ENCODE measurements at places on chromosomes 4 and X.

DNA sequence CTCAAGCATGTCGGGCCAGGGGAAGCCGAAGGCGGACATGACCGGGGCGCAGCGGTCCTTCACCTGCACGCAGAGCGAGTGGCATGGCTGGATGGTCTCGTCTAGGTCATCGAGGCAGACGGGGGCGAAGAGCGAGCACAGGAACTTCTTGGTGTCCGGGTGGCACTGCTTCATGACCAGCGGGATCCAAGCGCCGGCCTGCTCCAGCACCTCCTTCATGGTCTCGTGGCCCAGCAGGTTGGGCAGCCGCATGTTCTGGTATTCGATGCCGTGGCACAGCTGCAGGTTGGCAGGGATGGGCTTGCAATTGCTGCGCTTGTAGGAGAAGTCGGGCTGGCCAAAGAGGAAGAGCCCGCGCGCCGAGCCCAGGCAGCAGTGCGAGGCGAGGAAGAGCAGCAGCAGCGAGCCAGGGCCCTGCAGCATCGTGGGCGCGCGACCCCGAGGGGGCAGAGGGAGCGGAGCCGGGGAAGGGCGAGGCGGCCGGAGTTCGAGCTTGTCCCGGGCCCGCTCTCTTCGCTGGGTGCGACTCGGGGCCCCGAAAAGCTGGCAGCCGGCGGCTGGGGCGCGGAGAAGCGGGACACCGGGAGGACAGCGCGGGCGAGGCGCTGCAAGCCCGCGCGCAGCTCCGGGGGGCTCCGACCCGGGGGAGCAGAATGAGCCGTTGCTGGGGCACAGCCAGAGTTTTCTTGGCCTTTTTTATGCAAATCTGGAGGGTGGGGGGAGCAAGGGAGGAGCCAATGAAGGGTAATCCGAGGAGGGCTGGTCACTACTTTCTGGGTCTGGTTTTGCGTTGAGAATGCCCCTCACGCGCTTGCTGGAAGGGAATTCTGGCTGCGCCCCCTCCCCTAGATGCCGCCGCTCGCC lies at the start of gene SFRP2:
Gene SFRP2, minus strand, starts transcription at position 671 of the 864 bp plus-strand sequence. Its CDS starts 248 bp downstream, at position 423.
- peak; percentile 27 for DNase-seq

DNA sequence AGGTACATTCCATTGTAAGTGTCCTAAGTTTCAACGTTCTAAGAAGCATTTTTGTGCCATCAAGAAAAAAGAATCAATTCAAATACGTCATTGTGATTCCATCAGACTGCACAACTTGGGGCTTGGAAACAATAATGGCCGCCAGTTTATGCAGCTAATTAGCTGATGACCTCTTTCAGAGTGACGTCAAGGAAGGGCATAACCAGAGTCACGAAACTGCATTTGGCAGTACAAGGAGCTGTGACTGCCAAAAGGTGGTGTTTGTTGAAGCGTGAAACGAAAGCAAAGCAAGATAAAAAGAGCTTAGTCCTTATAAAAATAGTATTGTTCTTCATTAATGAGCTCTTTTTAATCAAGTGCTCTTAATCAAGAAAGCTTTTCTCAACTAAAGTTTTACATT lies 81.1 kb upstream of the SH3RF1 start:
- no peak for DNase-seq

GRCh38 chr4:56130606-56131155 lies 181.9 kb downstream of the CEP135 start:
- peak; percentile 46 for DNase-seq

DNA sequence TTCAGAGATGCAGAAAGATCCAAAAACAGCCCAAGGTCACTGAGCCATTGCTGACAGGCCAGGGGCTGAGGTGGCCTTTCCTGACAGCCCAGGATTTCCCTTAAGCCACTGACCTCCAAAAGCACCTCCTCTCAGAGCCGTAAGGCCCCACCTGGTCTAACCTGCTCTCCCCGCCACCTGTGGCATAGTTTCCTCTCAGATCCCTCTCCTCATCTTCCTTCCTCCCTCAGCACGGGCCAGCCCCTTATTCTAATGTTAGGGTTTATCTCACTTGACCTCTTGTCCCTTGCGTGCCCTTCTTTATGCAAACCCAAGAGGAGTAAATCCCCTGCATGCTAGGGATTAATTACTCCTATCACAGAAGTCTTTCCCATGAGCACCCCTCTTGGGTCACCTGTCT lies 113.0 kb downstream of the RBM47 start:
- no peak for DNase-seq

DNA sequence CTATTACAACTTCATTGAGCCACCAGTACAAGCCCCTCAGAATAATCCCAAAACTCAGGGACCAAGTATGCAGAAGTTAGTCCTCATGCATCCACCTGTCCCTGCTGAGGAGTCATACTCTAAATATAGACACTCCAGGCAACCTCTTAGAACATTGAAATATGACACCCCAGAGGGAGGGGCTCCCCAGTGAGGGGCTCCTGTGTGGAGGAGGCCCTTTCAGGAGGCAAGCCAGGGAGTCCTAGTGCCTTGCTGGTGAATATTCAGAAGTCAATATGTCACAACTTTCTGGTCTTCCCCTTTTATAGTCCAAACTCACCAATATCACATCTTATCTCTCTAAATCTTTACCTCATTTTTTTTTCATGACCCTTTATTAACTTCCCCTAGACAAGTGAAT lies 1.6 kb upstream of the ARMCX6 start:
- no peak for DNase-seq

GRCh38 chr4:186752325-186752724 lies 28.7 kb upstream of the FAT1 start:
- no peak for DNase-seq

GRCh38 chr4:155692361-155692760 lies 25.7 kb downstream of the GUCY1A1 start:
- DNase-seq = no peak

DNA sequence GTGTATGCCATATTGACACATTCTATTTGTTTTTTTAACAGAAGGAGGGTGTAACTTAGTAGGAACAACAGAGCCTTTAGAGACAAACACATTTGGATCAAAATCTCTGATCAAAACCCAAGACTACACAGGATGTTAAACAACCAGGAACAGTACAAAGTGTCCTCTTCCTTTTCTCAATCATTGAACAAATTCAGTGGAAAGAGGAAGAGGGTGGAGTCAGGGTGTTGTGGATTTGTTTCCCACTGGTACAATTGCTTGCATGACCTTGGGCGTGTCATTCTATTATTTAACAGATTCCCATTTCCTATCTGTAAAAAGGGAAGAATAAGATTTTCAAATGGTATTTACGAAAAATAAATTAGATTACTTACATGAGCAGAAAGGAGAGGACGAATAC lies 1162.8 kb upstream of the PRKX start:
- no peak for DNase-seq

- no peak for DNase-seq
Measured at GRCh38 chrX:41664375-41664901, 24.3 kb upstream of the GPR34 start.

- DNase-seq = peak; percentile 53
Measured at GRCh38 chr4:105605493-105605892, 53.1 kb downstream of the ARHGEF38 start.

GRCh38 chrX:9786798-9787635 lies 788 bp downstream of the SHROOM2 start:
- no peak for DNase-seq

DNA sequence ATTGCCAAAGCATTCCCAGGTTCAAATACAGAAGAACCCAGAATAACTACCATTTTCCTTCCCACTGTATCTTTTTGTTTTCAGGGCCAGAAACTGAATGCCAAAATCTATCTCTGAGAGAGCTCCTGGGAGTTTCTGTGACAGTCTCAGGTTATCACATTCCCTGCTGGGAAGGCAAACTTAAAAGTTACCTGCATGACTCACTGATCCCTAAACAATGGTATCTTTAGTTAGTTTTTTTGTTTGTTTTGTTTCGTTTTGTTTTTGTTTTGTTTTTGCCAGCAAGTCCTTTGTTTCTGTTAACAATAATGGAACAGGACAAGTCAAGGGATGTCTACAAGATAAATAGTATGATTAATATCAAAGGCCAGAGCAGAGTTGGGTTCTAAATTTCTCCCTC lies 34.3 kb downstream of the PAPSS1 start:
- DNase-seq = no peak

DNA sequence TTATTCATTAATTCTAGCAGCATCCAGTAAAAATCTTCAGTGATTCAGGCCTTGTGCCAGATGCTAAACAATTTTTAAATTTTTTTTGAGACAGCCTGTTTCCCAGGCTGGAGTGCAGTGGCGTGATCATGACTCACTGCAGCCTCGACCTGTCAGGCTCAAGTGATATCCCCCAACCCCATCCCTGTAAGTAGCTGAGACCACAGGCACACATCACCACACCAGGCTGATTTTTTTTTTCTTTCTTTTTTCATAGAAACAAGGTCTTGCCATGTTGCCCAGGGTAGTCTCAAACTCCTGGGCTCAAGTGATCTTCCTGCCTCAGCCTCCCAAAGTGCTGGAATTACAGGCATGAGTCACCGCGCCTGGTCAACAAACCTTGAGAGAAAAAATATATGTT lies 705.5 kb downstream of the ARAP2 start:
- DNase-seq = peak; percentile 1

DNA sequence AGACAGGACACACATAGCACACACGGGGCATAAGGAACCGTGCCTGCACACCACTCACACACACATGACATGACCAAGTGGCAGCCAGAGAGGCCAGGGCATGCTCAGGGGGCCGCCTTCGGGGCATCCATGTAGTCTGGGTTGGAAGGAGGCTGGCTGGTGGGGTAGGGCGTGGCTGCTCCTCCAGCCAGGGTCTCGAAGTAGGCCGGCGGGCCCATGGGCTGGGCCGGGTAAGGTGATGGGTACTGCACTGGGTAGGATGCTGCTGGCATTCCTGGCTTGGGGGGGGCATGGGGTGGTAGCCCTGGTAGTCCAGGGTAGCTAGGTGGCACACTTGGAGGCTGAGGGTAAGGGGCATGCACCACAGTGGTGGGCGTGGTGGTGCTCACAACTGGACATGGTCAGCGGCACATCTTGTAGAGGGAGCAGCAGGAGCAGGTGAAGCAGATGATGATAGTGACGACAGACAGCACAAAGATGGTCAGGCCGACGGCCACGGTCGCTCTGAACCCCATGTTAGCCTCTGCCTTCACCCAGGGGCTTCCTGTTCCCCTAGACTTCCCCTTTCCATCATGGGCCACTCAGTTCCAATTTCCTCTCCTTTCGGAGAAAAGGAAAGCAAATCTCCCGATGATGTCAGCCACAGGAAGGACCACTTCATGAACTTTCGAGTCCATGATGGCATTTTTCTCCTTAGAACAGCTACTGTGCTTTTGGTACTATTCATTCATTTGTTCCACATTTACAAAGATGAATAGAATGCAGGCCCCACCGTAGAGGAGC lies 10.9 kb upstream of the DDX3X start:
- no peak for DNase-seq

- no peak for DNase-seq
Measured at GRCh38 chr4:2388429-2389182, 29.8 kb downstream of the ZFYVE28 start.

DNA sequence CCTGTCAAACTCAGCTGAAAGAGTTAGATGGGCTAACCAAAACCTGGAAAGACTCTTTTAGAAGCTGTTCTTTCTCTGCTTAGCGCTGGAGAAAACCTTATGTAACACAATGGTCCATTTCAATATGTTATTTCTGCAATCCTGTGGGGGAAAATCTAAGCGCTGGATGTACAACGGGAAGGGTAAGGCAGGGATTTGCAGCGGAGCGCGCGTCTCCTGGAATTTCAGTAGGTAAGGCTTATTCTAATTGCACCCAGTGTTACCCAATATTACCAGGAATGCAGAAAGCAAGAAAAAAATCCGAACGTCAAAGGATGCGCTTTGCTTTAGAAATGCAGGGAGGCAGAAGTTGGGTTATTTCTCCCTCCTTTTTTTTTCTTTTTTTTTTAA lies 2.0 kb downstream of the HS3ST1 start:
- peak; percentile 12 for DNase-seq

- no peak for DNase-seq
Measured at GRCh38 chr4:13328591-13328990, 155.5 kb downstream of the RAB28 start.

DNA sequence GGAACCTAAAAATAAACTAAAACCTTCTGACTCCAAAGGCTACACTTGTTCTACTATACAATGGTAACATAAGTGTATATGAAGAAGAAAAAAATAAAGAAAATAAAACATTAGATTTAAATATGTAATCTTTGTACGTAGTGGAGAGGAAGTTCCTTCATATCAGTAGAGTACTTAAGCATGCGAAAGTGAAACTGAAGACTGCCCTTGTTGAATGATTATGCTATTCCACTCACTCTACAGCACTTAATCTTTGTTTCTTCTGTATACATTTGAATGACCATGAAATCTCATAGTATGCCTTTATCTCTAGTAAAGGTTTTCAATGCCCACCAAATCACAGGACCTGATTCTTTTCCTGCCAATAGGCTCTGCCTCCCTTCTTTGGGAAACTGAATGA lies 78.9 kb downstream of the NDST3 start:
- DNase-seq = no peak

- peak; percentile 85 for DNase-seq
Measured at GRCh38 chr4:38368613-38369012, 295.4 kb upstream of the KLF3 start.

- DNase-seq = no peak
Measured at GRCh38 chr4:116561768-116562167, 523.6 kb downstream of the TRAM1L1 start.

DNA sequence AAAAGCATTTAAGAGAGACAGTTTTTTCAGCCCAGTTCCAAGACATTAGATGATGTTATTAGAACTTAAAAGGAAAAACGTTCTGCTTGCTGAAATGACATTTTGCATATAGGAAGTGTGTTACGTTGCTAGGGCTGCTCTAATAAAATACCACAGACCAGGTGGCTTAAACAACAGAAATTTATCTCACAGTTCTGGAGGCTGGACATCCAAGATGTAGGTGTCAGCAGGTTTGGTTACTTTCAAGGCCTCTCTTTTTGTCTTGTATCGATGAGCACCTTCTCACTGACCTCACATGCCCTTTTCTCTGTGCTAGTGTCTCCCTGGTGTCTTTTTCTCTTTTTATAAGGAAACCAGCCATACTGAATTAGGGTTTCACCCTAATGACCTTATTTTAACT lies 204.7 kb downstream of the PACRGL start:
- DNase-seq = no peak

GRCh38 chr4:86816501-86817273 lies 32.5 kb downstream of the SLC10A6 start:
- peak; percentile 76 for DNase-seq

- DNase-seq = no peak
Measured at GRCh38 chrX:125622899-125623298, 303.2 kb downstream of the TEX13C start.

DNA sequence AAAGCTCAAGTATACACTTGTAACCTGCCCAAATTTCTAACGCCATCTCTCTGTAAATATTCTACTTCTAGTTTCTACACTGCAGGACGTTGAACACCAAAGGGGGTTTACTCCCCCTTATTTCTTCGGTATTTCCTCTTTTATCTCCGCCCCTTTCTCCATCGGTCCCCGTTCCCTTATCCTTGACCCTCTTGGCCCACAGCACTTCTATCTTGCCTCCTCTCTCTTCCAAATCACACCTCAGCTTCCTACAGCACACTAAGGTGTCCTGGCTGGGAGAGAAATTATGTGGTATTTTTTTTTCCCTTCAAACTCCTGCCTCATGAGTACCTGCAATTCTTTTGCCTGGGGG lies 715 bp downstream of the ZMAT1 start:
- DNase-seq = no peak
